ELR (cell line): ENCODE measurements at places on chromosomes 6 and 20.

DNA sequence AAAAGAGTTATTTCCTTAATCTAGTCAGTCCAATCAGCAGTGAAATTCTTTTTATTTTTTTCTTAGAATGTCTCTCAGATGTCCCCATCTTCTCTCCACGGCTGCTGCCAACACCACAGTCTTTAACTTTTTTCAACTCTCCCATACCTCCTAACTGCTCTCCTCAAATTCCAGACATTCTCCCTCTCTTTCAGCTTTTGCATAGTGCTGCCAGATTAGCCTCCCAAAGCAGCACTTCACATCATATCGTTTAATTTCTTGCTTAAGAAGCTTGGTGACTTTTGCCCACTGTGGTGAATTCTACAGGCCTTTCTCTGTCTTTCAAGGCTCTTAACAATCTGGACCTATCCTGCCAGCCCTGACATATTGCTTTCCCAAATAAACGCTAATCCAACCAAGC, 233.4 kb downstream of the UST start:
- DNase-seq: no peak

- DNase-seq: no peak
Measured at GRCh38 chr6:43444036-43444435, 11.3 kb downstream of the DLK2 start.

DNA sequence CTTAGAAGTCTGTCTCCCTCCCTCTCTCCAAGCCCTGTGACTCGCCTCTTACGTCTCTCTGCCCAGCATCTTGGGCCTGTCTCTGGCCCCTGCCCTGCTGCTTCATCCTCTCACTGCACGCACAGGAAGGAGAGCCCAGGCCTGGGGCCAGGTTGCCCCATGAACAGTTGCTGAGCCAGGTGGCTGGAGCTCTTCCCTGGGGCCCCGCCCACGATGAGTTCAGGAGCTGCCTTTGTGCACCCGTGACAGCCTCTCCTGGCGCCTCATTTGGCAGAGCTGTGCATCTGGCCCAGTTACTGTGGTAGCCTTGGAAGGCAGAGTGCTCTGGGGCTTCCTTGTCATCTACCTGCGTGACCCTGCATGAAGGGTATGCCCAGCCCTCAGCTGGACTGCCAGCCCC, 44.5 kb downstream of the SLC52A3 start:
- no peak for DNase-seq

- no peak for DNase-seq
Measured at GRCh38 chr6:46189726-46190125, 18.9 kb upstream of the ENPP5 start.
